ENCODE measurements at places on chromosomes 5 and 9.

DNA sequence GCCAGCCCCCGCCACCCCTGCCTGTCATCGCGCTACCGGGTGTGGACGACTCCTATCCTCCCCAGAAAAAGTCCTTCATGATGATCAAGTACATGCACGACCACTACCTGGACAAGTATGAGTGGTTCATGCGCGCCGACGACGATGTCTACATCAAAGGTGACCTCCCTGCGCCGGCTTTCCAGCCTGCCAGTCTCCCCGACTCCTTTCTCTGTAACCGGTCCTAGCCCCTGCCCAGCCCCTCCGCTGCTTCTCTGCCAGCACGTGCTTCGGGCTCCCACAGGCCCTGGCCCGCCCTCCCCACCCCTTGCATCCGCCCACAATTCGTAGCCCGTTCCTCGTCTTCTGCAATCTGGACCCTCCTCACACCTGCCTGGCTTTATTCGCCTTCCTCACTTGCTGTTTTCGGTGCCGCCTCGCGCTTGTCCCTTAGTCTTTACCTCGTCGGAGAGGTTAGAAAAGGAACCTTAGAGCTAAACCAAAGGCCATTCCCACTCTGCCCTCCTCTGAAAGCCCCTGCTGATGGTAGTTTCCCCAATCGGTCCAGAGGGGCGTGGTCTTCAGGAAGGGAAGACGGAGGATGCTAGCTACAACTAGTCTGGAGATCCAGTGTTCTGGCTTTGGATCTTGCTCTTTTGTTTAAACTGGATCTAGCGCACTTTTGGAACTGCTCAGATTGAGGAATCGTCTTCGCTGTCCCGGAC is 1.4 kb downstream of the CHSY3 start:
- DNase-seq, result peak; percentile 26

GRCh38 chr9:38620483-38621433 is at the start of gene ANKRD18A:
Gene ANKRD18A (minus strand): TSS chr9:38620596. CDS start chr9:38620285, 311 bp downstream.
- peak; percentile 75 for DNase-seq

GRCh38 chr9:14405176-14405706 is 91.3 kb upstream of the NFIB start:
- DNase-seq, result no peak

DNA sequence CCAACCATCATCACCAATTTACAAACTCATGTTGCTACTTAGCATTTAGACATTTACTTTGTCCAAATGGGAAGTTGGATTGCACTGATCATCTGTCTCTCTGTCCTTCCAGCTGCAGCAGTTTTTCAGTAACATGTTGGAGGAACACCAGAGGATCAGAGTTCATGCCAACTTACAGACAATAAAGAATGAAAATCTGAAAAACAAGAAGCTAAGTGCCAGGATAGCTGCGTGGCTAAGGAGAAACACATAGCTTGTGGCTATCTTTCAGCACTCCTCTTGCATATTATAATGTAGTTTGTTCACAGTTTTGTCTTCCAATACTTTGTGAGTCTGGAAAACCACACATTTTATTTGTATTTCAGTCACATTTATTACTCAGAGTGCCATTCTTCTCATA is 6.4 kb upstream of the ARL14EPL start:
- DNase-seq, result no peak

GRCh38 chr5:40490464-40491111 is 189.1 kb upstream of the PTGER4 start:
- DNase-seq, result peak; percentile 6

- DNase-seq, result peak; percentile 46
Measured at GRCh38 chr5:75611311-75612225, at the start of gene ANKDD1B. Gene ANKDD1B (plus strand): TSS chr5:75611453. CDS start chr5:75611635, 182 bp downstream.
